ENCODE measurements at places on chromosomes 11 and 22. TPM values are rescaled to one million over a fixed set of nuclear protein-coding genes. Genes with fewer than 3 reads are reported as not detected.

- DNase-seq, result no peak
Observed at GRCh38 chr11:32616903-32617302, 33.3 kb downstream of the EIF3M start.

DNA sequence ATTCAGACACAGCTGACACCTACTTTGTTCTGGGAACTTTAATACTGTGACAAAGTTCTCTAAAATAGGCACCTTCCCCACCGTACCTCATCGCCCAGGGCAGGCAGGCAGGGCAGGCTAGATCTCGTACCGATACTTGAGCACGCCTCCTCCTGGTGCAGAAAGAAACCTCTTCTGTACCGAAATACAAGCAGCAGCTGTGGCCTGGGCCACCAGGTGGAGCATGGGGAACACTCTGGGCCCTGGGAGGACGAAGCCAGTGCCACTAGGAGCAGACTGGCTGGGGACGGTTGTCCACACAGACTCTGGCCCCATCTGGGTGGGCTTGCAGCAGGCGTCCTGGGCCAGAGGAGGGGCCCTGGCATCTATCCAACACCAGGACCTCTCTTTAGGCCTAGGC is 12.8 kb downstream of the PMM1 start:
- peak; percentile 74 for DNase-seq

DNA sequence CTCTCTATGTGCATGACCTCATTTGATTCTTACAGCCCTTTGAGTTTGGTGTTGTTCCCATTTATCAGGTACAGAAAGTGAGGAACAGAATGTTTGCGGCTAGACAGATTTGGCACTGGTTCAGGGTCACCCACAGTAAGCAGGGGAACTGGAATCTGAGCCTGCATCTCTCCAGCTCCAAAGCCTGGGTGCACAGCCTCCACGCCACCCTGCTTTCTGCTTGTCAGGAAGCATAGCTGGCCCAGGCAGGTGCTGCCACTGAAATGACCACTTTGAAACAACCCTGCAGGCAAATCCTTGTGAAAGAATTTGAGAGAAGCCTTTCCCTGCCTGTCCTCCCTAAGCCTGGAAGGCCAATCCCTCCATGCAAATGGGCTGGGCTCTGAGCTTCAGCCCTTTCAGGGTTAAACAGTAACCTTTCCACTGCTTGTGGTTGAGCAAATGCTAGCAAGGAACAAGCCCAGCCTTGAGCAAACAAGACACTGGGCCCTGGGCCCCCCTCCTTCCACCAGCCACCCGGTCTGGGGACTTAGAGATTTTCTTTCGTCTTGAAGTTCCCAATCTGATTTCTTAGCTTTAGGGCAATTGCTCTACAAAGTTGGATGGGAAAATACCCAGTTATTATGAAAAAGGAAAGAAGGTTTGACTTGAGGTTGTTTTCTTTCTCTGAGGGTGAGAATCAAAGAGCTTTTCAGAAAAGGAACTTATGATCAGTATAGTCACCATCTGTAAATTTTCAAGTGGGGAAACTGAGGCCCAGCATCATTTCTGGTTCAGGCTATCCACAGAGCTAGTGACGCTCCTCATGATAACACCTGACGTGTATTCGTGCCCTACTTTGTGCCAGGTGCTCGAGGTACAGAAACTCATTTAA is 19.4 kb downstream of the EHF start:
- DNase-seq, result no peak

ROBO4 gene
- total RNA-seq, result 21.9 TPM

DNA sequence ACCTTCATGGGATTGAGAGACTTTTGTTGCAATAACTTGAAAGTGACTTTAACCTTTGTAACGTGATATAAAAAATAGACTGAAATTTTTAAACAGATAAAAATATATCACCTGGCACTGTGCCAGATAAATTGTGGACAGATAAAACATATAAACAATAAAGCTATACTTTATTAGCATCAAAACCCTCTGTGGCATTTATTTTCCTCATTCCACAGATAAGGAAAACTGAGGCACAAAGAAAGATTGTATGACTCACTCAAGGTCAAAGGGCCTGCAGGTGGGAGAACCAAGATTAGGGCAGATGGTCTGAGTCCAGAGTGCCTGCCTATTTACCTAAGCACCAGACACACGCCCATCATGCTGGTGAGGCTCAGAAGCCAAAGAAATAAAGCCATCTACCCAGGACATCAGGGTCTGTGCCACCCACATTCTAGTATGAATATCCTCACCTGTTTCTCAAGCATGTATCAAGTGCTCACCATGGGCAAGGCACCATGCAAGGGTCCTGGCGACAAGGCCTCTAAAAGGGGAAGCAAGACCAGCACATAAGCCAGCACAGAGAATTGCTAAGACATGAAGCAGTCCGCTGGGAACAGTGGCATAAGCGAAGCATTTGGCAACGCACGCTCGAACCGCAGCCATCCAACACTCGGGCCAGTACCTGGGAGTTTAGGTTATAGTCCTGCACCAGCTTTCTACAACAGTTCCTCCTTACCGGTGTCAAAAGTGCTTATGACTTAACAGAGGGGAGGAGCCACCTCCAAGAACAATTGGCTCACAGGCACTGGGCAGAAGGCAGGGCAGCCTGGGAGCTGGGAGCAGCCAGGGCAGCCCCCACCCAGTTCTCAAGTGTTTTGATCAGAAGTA is 17.6 kb downstream of the MYH9 start:
- DNase-seq, result peak; percentile 64

DNA sequence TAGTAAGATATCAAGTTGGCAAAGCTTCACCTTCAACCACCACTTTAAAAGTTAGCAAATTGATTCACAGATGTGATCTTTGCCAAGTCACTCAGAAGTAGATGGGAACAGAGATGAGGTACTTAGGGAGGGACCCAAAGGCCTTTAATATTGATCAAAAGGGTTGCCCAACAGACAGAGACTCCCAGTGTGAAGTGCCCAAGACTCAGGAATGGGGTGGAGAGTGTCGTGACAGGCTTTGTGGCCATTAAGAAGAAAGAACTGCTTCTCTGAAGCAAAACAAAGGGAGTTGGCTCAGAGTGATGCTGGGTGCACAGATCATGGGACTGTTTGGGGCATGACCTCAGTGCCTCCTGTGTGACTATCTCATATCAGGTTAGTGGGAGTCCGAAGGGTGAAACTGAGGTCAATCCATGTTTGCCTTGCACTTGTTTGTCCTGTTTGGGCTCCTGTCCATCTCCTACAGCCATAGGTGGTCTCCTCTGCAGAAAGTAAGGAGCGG is 132.3 kb downstream of the APIP start:
- no peak for DNase-seq

DNA sequence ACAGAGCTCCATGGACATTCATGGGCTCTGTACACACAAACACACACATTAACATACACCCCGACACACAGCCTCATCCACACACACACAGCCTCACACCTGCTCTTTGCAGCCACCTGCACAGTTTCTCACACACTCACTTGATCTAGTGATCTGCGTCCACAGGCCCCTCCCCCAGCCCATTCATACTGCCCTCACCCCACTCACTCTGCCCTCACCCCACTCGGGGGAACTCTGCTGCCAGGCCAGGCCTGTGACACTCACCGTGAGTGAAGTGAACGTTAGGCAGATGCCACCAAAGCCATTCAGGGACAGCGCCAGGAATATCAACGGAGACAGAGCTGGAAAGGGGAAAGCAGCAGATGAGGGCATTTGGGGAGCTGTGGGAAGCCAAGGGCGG is 15.0 kb downstream of the SLC43A1 start:
- no peak for DNase-seq

POLR3H gene
- 18.3 TPM for total RNA-seq

ARRB1 gene
- 24.6 TPM for total RNA-seq

RCOR2 gene
- 9.9 TPM for total RNA-seq

DNA sequence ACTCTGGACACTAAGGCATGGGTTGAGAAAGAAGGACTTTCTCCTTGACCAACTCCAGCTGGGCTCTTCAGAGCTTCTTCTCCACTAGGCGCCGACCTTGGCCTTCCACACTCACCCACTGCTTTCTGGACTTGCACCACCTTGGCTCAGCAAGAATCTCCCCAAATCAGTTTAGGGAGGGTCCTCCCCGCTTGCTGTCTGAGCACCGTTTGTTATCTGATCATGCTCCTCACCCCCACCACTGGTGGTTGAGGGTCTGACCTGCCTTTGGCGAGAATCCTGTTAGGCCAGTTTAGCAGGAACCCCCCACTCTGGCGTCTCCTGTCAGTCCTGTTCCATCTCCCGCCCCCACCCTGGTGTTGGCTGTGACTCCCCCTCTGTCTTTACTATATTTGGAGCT is 10.4 kb downstream of the APOL2 start:
- no peak for DNase-seq

GRCh38 chr22:20551805-20552442 is 44.5 kb downstream of the MED15 start:
- peak; percentile 61 for DNase-seq

- peak; percentile 13 for DNase-seq
Observed at GRCh38 chr11:69930081-69931059, 111.2 kb upstream of the FGF3 start.

GRCh38 chr11:64223001-64223651 is 2.9 kb downstream of the TRPT1 start:
- DNase-seq, result no peak

CASP1 gene
- 9.5 TPM for total RNA-seq

- DNase-seq, result no peak
Observed at GRCh38 chr22:40401532-40401931, 31.1 kb downstream of the SGSM3 start.

DNA sequence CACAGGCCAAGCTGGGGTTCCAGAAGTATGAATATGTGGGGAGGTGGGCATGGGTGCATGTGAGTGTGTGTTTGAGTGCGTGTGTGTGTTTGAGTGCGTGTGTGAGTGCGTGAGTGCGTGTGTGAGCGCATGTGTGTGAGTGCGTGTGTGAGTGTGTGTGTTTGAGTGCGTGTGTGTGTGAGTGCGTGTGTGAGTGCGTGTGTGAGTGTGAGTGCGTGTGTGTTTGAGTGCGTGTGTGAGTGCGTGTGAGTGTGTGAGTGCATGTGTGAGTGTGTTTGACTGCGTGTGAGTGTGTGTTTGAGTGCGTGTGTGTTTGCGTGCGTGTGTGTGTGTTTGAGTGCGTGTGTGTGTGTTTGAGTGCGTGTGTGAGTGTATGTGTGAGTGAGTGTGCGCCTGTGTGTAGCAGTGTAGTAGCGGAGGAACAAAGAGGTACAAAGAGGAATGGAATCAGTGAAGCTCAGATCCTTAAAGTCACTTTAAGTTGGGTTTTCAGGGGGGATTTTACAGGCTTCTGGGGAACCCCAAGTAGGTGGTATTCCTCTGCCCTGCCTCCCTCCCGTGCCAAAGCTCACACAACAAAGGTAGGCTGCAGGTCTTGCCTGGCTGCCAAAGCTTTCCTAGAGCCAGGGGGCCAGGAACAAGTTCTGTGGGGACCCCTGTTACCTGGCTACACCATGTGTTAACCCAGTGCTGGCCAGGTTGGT is 137.1 kb downstream of the KIRREL3 start:
- no peak for DNase-seq

GRCh38 chr11:73116636-73117035 is 25.5 kb downstream of the FCHSD2 start:
- DNase-seq, result no peak

DNA sequence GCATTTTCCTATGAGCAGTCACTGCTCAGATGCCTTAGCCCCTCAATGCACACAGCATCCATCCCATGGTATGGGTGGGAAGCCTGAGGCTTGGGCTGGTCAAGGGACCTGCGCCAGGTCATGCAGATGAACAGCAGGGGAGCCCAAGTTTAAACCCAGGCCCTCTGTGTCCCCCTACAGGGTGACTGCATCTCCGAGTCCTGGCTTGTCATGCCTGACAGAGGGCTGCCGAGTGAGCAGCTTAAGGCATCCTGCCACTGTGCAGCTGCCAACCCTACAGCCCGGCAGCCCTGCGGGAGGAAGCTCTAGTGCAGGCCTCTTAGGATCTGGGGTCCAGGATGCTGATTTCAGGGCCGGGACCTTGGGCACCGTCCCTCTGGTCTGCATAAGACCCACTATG is 10.0 kb downstream of the IL2RB start:
- DNase-seq, result no peak

DNA sequence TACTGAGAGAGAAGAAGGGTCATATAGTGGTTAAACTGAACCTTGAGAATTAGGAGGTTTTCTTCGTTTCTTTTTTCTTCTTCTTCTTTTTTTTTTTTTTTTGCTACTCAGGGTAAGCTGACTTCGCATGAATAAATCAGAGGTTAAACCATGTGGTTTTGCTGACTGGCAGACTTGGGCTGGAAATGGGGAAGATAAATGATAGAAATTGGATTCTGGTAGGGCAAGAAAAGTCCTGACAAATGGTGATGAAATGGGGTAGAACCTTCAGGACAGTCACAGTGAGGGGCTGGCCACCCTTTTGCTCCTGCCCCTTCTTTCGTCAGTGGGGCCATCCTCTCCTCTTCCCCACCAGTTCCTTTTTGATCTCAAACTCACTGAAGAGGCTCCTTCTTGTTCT is 1.6 kb upstream of the SWAP70 start:
- no peak for DNase-seq

DNA sequence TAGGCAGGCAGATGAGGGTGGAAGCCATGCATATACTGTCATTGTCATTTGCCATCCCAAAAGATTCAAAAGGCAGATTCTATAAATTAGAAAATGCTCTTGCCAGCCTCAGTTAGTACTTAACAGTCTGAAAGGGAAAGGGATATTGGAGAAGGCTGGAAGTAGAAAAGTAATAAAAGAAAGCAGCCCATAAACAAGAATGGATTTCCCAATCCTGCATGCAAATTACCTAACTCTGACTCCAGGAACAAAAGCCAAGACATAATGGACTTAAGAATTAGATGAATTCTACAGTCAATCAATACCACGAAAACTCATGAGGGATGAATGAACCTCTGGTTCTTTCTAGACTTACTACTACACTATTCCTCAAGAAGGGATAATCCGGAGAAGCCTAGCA is 5.9 kb downstream of the PAK1 start:
- no peak for DNase-seq

DNA sequence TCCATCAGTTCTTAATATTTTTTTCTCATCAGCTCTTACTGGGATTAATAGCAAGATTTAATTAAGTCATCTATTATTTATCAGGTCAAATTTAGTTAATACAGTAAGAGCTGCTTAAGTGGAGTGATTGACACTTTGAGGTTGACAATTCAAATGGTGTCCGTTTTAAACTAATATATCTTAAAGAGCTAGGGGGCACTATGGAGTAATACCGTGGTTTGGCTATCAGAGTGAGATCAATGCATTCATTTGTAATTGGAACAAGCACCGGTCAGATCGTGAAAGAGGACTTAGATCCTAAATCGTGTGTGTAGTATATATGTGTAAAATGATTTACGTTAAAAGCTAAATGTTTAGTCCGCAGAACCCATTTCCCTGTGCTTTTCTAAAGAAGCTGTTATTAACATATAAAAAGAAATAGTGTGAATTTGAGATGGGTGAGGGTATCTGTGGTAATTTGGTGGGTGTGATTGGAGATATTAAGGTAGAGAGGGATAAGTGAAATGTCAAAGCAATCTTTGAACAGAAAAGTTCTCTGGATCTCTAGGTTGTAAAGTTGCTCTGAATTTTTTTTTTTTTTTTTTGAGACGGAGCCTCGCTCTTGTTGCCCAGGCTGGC is 2.3 kb downstream of the SIK2 start:
- no peak for DNase-seq

- no peak for DNase-seq
Observed at GRCh38 chr11:45089676-45090499, 56.6 kb upstream of the PRDM11 start.

MS4A2 gene
- total RNA-seq, result 1.0 TPM

GRCh38 chr11:133710681-133711240 is 134.6 kb downstream of the SPATA19 start:
- DNase-seq, result no peak

GRCh38 chr11:122077459-122077858 is 38.6 kb downstream of the BLID start:
- DNase-seq, result no peak

GRCh38 chr11:122977470-122978298 is 4.0 kb downstream of the BSX start:
- DNase-seq, result no peak

Measured in Right ventricle myocardium superior (tissue), 1 donor.